Urothelium cell line (cell line): ENCODE measurements at places on chromosomes 12 and 14.

DNA sequence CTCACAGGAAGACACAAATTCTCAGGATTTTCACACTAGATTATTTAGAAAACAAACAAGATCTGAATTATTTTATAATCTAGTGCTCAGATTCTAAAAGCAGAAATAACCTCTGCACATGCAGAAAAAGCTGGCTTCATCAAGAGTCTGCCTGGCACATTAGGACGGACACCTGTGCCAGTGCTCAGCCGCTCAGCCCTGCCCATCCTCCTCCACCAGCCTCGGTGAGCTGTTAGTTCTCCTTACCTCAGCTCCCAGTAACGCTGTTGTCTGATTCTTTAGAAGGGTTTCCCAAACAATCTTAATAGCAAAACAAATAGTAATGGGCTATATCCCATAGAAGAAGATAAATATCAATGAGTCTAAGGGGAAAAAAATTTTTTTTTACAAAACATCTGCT is 27.7 kb downstream of the DUSP16 start:
- DNase-seq = no peak

DNA sequence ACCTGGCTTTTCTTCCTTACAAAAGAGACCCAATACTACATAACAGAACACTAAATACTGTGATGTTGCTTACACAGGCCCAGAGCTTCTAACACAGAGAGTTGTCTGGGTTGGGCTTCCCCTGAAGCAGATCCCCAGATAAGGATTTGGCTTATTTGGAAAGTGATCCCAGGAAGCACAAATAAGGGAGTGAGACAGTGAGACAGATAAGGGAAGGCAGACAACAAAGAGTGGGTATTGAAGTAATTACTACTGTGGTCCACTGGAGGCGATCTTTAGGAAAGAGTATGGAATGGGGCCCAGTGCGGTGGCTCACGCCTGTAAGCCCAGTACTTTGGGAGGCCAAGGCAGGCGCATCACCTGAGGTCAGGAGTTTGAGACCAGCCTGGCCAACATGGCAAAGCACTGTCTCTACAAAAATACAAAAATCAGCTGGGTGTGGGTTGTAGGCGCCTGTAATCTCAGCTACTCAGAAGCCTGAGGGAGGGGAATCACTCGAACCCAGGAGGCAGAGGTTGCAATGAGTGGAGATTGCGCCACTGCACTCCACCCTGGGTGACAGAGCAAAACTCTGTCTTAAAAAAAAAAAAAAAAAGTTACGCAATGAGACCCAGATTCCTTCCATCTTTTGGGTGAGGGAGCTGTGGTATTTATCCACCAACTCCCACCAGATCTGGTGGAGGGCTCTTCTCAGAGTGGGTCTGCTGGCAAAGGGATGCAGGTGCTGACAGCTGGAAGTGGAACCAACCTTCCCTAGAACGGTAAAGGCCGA is 10.2 kb upstream of the C12orf43 start:
- DNase-seq = no peak

- no peak for DNase-seq
These were observed 142.1 kb downstream of the TTC7B start for GRCh38 chr14:90674043-90674670.

- no peak for DNase-seq
These were observed 338.9 kb downstream of the AEBP2 start for GRCh38 chr12:19778172-19778571.

GRCh38 chr12:93978553-93978952 is 169.8 kb upstream of the PLXNC1 start:
- DNase-seq = no peak

GRCh38 chr14:27929797-27930347 is 836.7 kb upstream of the FOXG1 start:
- DNase-seq = no peak

GRCh38 chr12:45439039-45439438 is 223.1 kb downstream of the ANO6 start:
- peak; percentile 12 for DNase-seq
